Immature natural killer cell (primary cell): ENCODE measurements at places on chromosomes 4 and X. TPM values are rescaled to one million over a fixed set of nuclear protein-coding genes. Genes with fewer than 3 reads are reported as not detected.

KCND1 gene
- not detected for polyA plus RNA-seq

FAM184B gene
- not detected for polyA plus RNA-seq

DNA sequence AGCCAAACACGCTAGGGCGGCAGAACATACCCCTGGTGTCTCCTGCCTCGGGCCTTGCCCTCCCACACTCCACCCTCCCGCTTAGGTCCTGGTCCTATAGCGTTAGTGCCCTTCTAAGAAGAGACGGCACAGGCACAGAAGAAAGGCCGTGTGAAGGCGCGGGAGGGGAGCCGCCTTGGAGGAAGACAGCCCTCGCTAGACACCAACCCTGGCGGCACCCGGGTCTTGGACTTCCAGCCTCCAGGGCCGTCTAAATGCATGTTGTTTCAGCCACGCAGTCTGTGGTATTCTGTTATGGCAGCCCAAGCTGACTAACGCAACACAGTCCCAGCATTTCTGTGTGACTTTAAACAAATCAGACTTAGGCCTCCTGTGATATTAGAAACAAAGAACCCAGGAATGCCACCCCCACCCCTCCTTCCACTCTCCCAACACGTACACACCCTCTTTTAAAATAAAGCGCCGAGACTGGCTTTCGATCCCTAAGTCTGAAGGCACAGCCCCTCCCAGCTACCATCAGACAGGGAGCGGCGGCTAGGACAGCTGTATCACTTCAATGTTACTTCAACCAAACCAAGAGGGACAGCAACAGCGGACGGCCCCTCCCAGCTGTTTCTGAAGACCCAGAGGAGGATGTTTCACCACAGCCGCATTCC, 128.0 kb downstream of the AFAP1 start:
- no peaks in the 10 kb centered on the region for H3K4me1 ChIP-seq
- H3K27ac ChIP-seq: no peak overlapping the region
- H3K4me3 ChIP-seq: no peak overlapping the region
- H3K36me3 ChIP-seq: peaks cover 14% of the 10 kb centered on the region

DNA sequence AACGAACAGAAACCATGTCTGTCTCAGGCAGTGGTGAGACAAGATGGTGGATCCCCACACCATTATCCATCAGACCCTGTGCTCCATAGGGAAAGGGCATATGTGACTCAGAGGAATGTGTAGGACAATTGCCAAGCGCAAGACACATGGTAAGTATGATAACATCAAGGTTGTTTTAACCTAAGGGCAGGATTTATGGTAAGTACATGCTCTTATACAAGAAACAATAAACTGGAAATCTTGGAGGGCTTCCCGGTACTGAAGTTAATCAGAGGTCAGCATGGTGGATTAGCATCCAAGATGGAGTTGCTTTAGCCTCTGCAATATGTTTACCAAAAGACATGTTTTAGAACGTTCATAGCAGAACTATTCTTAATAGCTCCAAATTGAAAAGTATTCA, 355.0 kb downstream of the PPP1R2C start:
- no peaks in the 10 kb centered on the region for H3K36me3 ChIP-seq
- H3K4me3 ChIP-seq: no peak overlapping the region
- H3K27ac ChIP-seq: no peak overlapping the region
- no peaks in the 10 kb centered on the region for H3K4me1 ChIP-seq

GRCh38 chrX:111382277-111382676, 29.7 kb downstream of the DCX start:
- DNase-seq: no peak
- no peak overlapping the region for H3K4me3 ChIP-seq
- H3K27ac ChIP-seq: no peak overlapping the region
- H3K36me3 ChIP-seq: no peaks in the 10 kb centered on the region
- H3K27me3 ChIP-seq: no peaks in the 10 kb centered on the region
- H3K4me1 ChIP-seq: no peaks in the 10 kb centered on the region
